ENCODE measurements at places on chromosomes 12 and 14.
A peak's percentile ranks its signal among the peaks of the same experiment; 100 is the strongest.

GRCh38 chr12:130420071-130420470, 82.4 kb downstream of the PIWIL1 start:
- no peak for ATAC-seq

- ATAC-seq: no peak
These were observed 503.0 kb upstream of the LMO3 start for GRCh38 chr12:17108877-17109541.

DNA sequence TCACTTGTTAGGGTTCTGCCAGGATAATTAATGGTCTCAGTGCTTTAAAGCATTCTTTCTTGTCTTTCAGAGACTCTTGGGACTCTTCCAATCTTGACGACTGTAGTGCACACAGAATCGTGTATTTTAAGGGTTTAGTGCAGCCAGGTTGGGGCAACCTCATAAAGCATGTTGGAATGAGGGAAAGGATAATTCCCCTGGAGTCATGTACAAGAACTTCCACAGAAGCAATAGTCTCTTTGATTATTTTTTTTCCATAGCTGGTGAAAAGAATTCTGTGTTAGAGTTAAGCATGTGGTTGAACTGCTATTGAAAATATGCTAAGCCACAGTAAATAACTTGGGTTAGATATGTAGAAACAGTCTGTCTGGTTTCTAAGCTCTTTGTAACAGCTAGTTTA, 246.8 kb upstream of the DAAM1 start:
- ATAC-seq: no peak

DNA sequence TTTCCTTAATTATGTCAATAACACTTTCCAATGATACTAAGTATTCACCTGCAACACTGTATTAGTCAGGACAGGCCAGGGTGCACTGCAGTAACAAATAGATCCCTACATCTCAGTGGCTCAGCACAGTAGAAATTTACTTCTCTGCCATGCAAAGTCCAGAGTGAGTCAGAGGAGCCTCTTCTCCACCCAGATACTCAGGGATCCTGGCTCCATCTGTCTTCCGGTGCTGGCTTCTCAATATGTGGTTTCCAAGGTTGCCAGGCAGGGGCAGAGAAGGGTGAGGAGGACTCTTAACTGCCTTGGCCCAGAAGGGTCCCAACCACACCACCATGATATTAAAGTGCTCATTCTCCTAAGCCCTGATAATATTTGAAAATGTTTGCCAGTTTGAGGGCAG, 47.8 kb downstream of the ADGRD1 start:
- no peak for ATAC-seq

DNA sequence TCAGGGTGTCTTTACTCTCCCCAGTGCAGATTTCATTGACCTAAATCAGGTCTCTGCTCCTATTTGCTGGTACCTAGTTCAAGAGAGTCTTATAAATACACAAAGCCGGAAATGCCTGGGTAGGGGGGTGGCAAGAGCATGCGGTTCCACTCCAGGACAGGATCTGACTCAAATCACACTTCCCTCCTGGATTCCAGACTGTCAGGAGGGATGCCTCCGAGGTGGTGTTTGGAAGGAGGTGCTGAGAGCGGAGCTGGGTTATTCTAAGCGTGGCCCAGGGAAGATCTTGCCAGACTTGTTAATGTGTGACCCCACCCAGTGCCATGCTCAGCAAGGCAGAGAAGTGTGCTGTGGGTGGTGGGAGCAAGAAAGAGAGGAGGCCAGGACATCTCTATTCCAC, 49.8 kb downstream of the B4GALNT3 start:
- peak; percentile 27 for ATAC-seq

DNA sequence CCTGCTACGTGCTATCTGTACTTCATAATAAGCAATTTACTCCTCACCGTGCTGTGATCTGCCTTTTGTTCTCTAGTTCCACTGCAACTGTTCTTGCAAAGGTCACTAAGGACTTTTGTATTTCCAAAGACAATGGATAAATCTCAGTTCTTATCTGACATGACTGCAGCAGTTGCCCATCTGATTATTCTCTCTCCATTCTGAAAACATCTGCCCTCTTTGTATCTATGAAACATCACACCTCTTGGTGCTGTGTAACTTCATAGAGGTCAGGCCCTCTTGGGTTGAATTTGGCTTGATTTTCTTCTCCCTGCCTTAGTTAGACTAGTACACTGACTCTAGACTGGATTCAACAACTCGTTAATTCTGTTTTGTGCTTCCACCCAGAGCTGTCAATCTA, 319.6 kb downstream of the BTG1 start:
- ATAC-seq: no peak

GRCh38 chr12:117847371-117847770, 121.4 kb downstream of the KSR2 start:
- ATAC-seq: no peak

- no peak for ATAC-seq
These were observed 27.4 kb upstream of the A2M start for GRCh38 chr12:9143137-9143536.

GRCh38 chr12:2267703-2268470, 215.1 kb downstream of the CACNA1C start:
- peak; percentile 61 for ATAC-seq

- peak; percentile 21 for ATAC-seq
These were observed 135.1 kb downstream of the NAV3 start for GRCh38 chr12:77965790-77966189.

GRCh38 chr14:31510222-31510621, 22.4 kb upstream of the GPR33 start:
- ATAC-seq: no peak

DNA sequence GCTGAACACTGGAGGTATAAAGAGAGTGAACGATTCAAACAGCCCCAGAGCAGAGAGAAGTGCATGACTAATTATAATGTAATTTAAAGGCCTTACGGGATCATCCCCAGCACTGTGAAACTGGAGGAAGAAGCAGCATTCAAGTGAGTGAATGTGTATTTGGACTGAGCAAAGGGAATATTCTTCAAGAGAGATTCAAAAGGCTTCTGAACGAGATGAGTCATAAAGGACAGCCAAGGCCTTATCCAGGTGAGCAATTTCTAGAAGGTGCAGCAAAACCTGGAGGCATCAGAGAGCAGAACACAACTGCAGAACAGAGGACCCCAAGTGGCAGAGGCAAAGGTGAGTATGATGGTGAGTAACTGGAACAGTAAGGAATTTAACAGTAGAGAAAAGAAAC, 127.2 kb downstream of the BCAT1 start:
- no peak for ATAC-seq

DNA sequence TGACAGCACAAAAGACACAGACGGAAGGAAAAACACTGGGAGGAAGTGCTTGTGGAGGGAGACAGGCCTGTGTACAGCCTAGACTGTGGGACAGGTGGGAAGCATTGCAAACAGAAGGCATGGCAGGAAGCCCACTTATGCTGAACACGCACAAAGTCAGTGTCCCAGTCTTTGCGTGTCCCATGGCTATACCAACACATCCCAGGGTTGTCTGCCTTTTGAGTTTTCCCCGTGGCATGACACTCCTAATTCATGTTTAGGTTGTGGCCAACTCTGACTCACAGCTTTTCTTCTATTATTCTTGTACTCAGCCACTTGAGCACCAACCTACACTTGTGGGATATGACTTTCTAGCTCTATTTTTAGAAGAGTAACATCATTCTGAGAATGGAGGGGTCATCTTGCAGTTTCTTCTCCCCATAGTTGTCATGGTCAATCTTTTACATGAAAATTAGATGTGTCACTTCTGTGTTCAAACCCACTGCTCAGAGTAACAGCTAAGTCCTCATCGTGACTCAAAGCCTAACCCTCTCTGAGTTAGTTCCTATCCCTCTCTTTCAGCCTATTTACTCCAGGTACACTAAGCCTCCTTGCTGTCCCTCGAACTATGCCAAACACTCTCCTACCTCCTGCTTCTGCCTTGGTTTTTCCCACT, 27.5 kb upstream of the JPH4 start:
- no peak for ATAC-seq

GRCh38 chr12:81461163-81461562, 298.0 kb downstream of the PPFIA2 start:
- no peak for ATAC-seq

DNA sequence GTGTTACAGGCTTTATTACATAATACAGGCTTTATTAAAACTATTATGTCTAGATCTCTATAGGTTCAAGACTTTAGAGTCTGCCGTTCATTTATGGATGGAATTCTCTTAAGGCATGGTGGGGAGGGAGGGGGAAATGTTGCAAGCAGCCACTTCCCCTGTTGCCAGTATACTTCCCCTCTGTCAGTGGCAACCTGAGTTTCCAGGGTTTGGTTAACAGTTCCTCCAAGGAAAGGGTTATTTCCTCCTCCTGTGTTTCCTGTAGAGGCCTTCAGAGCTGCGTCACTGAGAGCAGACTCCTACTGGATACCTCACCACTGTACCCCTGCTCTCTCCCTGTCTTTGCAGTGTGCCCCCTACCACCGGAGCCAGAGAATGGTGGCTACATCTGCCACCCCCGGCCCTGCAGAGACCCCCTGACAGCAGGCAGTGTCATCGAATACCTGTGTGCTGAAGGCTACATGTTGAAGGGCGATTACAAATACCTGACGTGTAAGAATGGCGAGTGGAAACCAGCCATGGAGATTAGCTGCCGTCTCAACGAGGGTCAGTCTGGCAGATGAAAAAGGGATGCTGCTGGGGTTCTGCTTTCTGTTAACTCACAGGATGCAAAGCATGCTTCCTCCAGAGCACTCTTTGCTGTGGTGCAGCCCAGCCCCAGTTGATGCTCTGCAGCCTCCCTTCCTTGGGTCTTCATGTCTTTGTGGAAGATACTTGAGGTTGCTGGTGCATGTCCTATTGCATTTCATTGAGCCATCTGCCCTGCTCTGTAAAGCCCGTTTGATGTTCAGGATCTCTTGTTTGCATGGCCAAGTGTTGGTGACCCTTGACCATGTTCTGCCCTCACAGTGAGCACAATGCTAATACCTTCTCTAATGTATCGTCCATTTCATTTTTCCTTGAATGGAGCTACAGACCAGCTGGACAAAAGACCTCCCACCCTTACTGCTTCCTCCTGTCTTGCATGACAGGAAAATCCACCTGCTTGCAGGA, 63.6 kb upstream of the SRSF5 start:
- no peak for ATAC-seq

- no peak for ATAC-seq
These were observed 95.4 kb downstream of the ALG10B start for GRCh38 chr12:38411946-38412345.

DNA sequence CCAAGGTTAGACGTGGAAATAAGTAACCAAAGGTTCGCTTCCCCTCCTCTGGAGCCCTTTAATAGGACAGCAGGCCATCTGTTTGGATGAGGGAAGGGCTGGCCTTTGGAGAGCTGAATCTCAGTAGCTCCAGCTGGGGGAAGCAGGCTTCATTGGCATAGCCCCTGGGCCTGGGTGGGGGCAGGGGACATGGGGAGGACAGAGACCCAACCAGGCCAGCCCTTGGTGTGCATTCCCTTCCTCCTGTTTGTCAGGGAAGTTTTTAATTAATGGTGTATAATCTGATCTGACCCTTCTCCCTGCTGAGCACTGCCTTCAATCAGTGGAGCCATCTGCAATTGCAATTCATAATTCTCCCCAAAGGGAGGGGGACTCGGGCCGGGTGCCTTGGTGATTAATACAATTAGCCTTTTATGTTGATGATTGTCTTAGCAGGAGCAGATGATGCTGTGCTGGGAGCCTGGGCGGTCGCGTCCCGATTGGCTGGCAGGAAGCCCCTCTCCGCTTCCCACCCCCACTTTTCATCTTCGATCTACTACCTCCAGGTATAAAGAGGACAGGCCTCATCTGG, 6.4 kb downstream of the AQP6 start:
- peak; percentile 18 for ATAC-seq

DNA sequence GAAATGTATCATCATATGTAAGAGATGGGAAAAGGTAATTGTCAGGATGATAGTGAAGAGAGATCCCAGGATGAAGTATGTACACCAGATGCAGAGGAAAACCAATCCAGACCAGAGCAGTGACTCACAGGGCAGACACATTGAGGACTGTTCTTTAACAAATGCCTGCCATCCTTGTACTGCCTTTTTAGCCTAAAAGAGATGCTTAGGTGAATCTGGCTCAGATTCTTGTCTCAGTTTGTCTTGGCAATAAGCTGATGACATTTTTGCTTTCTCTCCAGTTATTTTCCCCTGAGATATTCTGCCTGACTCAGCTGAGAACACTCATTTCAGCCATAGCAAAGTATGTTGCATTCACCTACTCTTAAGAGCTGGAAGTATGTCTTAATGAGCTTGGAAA, 405.3 kb upstream of the USP15 start:
- ATAC-seq: no peak

DNA sequence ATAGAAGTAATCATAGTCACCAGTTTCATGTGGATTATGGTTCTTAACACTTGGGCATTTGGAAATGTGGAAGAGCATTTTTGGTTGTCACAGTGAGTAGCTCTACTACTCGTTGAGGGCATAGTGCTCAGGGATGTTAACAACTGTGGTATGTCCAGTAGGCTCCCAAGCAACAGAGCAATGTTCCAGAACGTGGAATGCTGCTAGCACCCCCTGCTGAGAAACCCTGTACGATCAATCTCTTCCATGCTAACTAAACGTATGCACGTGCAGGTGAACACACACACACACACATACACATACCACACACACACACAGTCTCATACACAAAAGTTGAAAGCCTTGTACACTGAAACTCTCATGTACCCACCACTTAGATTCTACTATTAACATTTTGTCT, 16.6 kb upstream of the GNPTAB start:
- ATAC-seq: no peak

Measured in SK-N-SH treated with all-trans-retinoic acid at 6 μM for 48 hours (cell line).